ENCODE measurements at places on chromosomes 6 and 20.

DNA sequence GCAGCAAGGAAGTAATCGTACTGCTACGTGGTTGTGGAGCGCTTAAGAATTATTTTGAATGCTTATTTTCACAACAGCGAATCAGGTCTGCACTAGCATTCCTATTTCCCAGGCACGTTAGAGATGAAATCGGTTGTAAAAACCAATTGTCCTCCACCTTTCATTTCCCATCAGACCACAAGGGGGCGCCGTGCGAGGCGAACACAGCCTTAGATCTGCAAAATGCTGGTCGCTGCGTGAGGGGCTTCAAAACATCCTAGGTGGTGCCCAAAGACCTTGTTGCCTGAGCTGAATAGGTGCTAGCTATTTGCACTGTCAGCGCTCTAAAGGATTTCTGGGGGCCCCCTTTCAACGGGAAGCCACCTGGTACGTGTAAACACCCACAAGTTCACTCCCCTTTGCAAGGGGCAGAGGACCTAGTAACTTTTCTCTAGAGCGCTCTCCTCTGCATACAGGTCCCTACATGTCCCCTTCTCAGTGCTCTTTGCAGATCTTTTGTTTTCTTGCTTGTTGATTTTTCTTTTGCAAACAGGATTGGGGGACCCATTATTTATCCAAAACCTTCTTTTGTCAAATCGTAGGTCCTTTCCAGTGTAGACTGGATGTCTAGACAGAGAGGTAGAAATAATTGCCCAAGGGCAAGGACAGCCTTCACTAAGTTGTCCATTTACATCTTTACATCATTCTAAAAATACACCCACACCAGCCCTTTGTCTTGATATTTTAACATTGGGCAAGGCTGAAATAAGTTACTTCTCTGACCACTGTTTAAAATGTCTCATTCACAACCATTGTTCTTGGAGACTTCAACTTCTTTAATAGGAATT is 59.8 kb downstream of the NEDD9 start:
- peak; percentile 70 for DNase-seq

DNA sequence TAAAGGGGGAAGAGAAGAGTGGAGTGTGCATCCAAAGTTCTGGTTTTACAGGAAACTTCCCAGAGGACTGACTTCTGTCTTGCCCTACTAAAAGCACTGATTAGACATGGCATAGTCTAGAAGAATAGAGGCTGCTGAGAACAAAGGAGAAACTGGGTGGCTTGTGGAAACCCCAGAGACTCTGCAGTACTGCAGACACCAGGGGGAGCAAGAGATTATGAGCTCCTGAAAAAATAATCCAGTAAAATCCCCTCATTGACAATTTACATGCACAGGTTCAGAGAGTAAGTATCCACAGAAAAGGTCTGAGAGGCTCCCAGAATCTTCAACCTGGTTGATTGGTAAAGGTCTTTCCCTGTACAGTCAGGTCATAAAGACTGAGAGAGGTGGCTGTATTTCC is 48.7 kb upstream of the CLVS2 start:
- peak; percentile 25 for DNase-seq

- DNase-seq: no peak
These were observed 340.9 kb upstream of the IRAK1BP1 start for GRCh38 chr6:78526432-78526831.

- DNase-seq: no peak
These were observed 214.6 kb upstream of the SNX9 start for GRCh38 chr6:157608221-157609075.

DNA sequence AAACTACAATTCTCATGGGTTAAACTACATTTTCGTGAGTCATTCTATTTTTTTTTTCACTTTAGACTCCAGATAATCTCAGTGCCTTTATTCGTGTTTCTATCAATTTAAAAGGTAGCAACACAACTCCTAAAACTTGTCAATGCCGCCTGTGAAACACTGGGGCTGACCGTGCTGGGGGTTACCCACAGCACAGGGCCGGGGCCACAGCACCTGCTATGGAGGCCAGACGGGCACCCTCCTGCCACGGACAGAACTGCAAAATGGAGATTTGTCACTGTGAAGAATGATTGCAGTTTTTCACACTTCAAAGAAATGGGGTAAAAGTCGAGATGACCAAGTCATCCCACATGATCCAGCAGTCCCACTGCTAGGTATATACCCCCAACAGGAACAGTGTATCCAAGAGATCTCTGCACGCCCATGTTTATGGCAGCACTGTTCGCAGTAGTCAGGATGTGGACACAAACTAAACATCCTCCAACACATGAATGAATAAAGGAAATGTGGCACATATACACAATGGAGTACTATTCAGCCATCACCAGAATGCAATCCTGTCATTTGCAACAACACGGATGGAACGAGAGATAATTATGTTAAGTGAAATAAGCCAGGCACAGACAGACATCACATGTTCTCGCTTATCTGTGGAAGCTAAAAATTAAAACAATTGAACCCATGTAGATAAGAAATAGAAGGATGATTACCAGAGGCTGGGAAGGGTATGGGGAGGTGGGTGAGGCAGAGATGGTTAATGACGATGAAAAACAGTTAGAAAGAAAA is 290.1 kb downstream of the SMOC2 start:
- DNase-seq: no peak

DNA sequence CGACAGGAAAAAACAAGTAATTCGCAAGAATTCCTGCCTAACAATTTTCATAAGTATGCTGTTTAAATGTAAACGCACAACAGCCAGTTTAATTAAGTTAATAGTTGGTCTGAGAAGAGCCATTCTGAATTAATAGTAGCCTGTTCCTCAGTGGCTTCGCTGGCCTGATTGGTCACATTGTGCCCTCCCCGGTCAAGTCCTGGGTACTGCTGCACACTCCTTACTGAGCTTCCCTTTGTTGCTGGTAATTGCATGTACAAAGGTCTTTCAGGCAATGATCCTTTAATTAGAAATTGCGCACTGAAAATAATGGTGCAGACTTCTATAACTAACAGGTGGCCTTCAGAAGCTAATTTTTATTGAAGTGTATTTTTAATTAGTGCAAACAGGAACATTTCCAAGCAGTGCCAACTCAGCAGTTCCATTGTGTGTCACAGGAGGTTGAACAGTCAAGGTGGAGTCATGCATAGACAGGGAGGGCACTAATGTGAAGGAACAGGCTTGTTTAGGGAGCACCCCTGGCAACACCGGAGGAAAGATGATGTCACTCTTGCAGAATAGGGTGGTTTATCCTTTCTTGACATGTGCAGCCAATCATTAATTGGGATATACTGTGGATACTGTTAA is 92.6 kb upstream of the SLC22A23 start:
- DNase-seq: no peak

GRCh38 chr6:14796974-14797762 is 448.7 kb upstream of the JARID2 start:
- DNase-seq: no peak

DNA sequence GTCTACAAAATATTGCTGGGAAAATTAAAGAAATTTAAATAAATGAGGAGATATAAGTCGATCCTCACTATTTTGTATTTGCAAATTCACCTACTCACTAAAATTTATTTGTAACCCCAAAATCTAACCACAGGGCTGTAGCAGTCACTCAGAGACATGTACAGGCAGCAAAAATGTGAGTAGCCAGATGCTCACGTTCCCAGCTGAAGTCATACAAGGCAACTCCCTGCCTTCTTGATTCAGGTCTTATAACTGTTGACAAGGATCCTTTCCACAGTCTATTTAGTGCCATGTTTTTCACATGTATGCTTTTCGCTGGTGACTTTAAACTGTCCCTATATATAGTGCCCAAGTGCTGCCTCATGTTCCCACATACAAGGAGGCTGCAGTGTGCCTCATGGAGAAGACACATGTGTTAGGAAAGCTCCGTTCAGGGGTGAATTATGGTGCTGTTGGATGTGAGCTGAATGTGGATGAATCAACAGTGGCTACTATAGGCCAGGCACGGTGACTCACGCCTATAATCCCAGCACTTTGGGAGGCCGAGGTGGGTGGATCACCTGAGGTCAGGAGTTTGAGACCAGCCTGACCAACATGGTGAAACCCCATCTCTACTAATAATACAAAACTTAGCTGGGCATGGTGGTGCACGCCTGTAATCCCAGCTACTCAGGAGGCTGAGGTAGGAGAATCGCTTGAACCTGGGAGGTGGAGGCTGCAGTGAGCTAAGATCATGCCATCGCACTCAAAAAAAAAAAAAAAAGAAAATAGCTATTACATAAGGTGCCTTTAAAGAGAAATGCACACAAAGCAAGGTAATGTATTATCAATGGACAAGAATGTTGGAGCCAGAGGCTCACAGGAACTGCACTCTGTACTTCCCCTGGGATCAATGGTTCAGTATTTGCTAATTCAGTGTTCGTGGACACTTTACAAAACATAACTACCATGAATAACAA is 55.3 kb downstream of the STK35 start:
- no peak for DNase-seq

DNA sequence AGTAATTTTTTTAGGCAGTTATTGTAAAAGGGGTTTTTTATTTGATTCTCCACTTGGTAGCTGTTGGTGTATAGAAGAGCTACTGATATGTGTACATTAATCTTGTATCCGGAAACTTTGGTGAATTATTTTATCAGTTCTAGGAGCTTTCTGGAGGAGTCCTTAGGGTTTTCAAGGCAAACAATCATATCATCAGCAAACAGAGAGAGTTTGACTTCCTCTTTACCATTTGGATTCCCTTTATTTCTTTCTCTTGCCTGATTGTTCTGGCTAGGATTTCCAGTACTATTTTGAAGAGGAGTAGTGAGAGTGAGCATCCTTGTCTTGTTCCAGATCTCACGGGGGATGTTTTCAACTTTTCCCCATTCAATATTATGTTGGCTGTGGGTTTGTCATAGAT is 28.0 kb upstream of the TNFAIP3 start:
- DNase-seq: no peak

DNA sequence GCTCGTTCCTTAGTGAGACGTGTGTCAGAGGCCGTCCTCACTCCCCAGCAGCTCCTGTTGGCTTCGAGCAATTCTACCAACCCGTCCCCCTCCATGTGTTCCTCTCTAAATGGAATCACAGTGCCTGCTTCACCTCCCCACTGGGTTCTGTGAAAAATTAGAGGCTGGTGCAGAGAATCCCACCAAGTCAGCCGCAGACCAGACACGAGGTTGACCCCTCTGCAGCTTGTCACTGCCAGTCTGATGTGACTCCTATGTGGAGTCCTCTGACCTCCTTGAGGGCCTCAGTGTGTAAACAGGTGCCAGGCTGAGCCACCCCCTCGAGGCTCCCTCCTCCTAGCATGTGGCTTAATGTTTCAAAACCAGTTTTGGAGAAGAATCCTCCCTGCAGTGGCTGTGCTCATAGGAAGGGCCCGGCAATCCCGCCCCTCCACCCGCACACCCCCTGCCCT is 12.6 kb upstream of the IRF4 start:
- no peak for DNase-seq

GRCh38 chr6:53302678-53303360 is 45.9 kb downstream of the ELOVL5 start:
- DNase-seq: no peak

GRCh38 chr6:141264101-141264500 is 868.6 kb upstream of the GJE1 start:
- DNase-seq: peak; percentile 11

DNA sequence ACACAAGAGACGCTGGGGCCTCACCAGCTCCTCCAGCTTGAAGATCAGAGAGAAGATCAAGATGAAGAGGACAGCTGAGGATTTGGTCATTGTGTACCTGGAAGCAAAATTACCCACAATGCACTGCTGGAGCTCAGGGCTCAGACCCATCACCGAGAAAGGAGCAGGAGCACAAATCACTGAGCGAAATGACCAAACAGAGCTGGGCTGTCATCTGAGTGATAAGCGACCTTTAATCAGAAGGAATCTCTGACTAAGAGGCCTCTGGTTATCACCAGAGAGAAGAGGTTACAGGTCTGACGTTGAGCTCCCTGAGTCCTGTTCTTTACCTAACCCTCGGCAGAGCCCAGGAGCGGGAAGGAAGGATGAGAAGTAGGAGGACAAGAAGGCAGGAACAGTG is 47.5 kb upstream of the CDH22 start:
- no peak for DNase-seq

GRCh38 chr6:135322427-135323201 is 141.5 kb downstream of the MYB start:
- DNase-seq: no peak

- DNase-seq: no peak
These were observed 18.4 kb downstream of the MOCS1 start for GRCh38 chr6:39915866-39916265.

DNA sequence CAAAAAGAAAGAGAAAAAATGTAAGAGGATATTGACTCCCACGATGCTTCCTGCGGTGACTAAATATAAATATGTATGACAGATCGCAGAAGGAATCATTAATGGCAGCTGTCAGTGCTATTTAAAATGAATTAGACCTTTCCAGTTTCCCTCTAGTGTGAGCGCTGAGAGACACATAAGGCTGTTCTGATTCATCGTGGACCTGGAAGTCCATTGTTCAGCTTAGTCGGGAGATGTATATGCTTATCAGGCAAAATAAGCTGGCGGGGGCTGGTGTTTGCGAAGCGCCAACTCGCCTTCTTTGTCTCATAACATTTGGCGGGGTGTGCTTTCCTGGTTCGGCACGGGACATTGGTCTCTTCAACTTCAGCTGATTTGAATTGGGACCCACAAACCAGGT is 95.4 kb downstream of the CDH4 start:
- no peak for DNase-seq

DNA sequence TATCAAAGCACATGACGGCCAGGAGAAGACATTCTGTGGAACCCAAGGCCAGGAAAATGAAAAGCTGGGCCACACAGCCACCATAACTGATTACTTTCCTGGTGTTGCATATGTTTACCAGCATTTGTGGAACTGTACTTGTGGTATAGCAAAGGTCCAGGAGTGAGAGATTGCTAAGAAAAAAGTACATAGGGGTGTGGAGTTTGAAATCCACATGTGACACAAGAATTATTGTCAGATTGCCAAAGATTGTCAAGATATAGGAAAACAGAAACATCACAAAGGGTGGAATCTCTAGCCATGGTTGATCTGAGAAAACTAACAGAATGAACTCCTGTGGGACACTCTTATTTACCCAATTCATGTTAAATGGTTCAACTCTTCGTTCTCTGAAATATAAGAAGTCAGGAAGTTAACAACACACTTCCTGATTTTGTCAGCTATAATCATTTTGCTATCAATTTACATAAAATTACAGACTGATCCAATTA is at the start of gene OR2B2:
TSS of gene OR2B2 (minus strand) at position 441 of the 491 bp plus-strand sequence. CDS start at position 364, 77 bp downstream.
- DNase-seq: no peak

- no peak for DNase-seq
These were observed 165.0 kb downstream of the PDE7B start for GRCh38 chr6:136016228-136017225.

GRCh38 chr6:108368431-108369030 is 73.7 kb downstream of the AFG1L start:
- DNase-seq: no peak

DNA sequence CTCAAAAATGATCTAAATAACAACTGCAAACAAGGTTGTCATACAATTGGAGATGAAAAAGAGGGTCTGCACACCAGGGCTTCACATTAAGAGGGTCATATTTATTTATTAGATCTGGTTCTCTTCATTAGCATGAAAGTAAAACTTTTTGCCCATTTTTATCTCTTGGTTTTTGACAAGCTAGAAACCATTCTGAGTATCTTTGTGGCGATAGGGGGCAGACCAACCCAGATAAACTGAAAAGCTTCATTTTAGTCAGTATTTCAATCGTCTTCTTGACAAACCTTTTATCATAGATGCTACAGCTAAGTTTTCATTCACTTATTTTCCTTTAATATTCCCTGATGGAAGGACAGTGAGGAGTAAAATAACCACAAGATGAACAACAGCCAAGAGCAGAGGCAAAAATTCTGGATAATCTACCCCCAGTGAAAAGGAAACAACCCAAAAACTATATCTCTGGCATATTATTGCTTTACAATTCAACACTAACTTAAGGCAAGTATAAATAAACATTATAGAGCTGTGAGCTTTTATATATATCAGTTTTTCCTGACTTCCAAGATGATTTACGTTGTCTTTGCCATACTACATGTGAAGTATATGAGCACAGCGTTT is 45.2 kb downstream of the THEMIS start:
- DNase-seq: peak; percentile 71
